NCI-H2081 (cell line): ENCODE measurements at places on chromosomes 2 and 18.
A peak's percentile ranks its signal among the peaks of the same experiment; 100 is the strongest.

DNA sequence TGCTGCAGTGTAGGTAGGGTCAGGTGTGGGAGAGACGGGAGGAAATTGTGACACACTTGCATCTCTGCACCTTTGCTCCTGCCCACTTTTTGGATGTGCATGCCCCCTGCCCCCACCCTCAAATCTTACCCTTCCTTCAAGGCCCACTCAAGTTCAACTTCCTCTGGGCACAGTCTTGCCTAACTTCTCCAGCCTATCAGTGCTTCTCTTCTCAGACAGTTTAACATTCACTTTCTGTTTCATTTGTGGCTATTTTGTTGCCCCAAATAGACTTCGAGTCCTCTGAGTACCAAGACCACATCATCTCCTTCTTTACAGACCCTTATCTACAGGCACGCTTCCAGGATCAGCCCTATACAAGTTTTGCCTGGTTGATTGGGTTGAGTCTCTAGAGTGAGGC is 2.7 kb downstream of the ST8SIA5 start:
- no peak for DNase-seq

DNA sequence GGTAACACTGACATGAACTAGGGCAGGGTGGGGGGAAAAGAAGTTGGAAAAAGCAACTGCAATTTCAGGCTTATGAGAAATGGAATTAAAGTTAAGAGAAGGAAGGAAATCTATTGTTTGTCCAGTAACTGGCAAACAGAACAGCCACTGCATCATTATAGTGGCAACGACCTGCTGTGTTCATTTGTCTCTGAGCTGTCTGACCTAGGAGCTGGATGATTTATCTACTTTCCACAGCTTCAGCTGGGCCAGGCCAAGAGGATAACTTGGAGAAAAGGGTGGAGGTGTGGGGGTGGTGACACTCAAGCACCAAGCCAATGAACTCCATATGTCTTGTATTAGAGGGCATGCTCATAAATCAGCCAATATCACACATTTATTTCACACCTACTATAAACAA is 291.5 kb upstream of the KLHL29 start:
- DNase-seq = peak; percentile 59

GRCh38 chr2:70083344-70084156 is 3.7 kb upstream of the PCBP1 start:
- no peak for DNase-seq

- DNase-seq = no peak
Observed at GRCh38 chr2:225667445-225667844, 267.9 kb downstream of the NYAP2 start.

GRCh38 chr2:117555965-117556364 is 258.5 kb upstream of the DDX18 start:
- peak; percentile 78 for DNase-seq

- DNase-seq = no peak
Observed at GRCh38 chr2:98923244-98923940, 12.6 kb downstream of the CRACDL start.

- DNase-seq = no peak
Observed at GRCh38 chr2:152051436-152051835, 47.4 kb downstream of the CACNB4 start.

GRCh38 chr18:37230768-37231167 is 334.8 kb downstream of the CELF4 start:
- no peak for DNase-seq

DNA sequence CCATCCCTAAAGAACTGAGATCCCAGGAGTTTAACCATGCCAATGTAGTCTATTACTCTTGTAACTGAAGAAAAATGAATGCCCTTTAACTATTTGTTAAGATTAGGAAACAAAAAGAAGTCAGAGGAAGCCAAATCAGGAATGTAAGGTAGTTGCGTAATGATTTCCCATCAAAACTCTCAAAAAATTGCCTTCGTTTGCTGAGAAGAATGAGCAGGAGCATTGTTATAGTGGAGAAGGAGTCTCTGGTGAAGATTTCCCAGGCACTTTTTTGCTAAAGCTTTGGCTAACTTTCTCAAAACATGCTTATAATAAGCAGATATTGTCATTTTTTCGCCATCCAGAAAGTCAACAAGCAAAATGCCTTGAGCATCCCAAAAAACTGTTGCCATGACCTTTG is 224.0 kb upstream of the SIX2 start:
- no peak for DNase-seq

DNA sequence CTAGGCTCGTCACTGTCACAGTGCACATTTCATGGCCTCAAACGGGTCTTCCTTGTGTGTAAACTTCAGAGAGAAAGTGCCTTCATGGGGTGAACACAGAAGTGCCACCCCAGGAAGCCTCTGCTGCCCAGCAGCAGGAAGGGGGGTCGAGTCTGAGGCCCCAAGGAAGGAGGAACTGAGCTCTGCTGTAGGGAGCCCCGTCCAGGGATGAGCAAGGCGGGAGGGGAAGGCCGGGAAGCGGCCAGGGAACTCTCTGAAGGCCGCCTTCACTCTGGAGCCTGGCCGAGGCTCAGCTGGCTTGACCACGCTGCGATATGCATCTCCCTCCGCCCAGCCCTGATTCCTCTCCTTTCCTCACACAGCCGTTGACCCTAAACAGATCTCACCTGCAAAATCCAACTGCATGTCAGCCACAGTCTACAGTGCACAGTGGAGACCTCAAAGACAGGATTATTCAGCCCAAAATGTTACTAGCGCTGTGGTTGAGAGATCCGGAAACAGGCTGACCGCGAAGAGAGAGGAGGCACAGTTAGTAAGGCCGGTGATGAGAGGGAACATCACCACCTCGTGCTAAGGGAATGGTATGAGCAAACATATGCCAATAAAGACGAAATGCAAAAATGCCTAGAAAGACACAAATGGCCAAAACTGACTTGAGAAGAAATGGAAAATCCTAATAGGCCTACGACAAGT is 34.2 kb upstream of the CTDP1 start:
- no peak for DNase-seq

DNA sequence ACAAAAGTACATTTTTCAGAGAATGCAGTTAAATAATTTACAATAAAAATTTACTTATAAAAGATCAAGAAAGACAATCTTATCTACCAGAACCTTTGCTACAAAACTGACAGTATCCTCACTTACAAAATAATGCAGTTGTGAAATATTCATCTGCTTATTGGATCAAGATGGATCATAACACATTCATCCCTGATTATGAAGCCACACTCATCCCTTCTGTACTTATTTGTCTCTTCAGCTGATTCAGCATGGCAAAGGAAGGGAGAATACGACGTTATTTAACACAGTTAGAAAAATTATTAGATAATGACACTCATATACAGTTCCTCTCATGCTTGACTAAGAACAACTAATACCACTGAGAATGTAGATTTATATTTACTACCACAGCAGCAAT is 46.4 kb downstream of the TCF4 start:
- no peak for DNase-seq

- no peak for DNase-seq
Observed at GRCh38 chr2:162072976-162073887, 783 bp downstream of the DPP4 start.

DNA sequence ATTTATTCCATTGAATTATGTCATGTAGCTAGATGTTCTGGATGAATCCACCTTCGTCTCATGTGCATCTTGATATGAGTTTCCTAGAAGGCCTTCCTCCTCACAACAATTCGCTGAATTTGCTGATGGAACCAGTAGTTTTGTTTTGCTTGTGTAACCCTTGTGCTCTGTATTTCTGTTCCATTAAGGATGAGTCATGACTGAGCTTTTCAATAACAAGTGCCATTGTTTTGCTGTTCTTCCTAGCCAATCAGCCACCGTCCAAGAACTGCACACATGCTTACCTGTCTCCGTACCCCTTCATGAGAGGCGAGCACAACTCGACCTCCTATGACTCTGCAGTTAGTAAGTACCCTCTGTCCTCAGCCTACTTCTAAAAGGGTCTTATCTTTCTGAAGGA is 2.3 kb downstream of the TMEM182 start:
- DNase-seq = no peak

GRCh38 chr18:74682141-74682990 is 84.7 kb downstream of the ZNF407 start:
- no peak for DNase-seq

GRCh38 chr18:22504251-22505030 is 86.7 kb upstream of the CTAGE1 start:
- no peak for DNase-seq

DNA sequence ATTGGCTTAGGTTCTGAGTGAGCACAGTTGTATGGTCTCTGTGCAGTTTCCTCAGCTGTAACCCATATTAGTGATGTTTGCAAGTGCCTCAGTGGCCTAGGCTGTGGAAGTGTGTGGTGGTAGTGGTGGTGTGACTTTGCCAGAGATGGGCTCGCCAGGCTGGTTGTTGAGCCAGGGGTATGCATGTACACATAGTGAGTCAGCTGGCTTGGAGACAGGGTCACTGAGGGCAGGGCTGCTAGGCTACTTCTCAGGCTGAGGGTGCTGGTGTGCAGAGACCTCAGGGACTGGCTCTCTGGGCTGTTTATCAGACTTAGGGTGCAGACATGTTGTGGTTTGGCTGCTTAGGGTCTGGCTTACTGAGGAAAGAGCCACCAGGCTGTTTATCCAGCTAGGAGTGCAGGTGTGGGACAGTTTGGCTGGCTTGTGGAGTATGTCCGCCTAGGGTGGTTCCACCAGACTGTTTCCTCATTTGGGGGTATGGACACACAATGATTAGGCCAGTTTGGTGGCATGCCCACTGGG is 15.0 kb downstream of the APLF start:
- no peak for DNase-seq

DNA sequence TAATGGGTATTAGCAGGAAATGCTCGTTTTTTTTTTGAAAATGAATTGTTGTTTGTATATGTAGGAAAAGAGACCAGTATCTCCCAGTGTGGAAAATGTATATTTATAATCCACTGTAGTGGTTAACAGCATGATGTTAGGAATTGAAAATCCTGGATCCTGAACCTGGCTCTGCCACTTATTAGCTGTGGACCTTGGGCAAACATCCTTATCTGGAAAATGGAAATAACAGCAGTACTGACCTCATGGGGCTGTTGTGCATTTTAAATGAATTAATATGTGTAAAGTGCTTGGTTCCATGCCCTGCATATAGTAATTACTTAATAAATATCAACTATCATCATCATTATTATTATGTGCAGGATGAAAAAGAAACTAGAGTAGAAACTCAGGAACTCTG is 251.3 kb downstream of the CDCA7 start:
- DNase-seq = no peak

- DNase-seq = no peak
Observed at GRCh38 chr18:32379891-32380290, 90.8 kb downstream of the GAREM1 start.

DNA sequence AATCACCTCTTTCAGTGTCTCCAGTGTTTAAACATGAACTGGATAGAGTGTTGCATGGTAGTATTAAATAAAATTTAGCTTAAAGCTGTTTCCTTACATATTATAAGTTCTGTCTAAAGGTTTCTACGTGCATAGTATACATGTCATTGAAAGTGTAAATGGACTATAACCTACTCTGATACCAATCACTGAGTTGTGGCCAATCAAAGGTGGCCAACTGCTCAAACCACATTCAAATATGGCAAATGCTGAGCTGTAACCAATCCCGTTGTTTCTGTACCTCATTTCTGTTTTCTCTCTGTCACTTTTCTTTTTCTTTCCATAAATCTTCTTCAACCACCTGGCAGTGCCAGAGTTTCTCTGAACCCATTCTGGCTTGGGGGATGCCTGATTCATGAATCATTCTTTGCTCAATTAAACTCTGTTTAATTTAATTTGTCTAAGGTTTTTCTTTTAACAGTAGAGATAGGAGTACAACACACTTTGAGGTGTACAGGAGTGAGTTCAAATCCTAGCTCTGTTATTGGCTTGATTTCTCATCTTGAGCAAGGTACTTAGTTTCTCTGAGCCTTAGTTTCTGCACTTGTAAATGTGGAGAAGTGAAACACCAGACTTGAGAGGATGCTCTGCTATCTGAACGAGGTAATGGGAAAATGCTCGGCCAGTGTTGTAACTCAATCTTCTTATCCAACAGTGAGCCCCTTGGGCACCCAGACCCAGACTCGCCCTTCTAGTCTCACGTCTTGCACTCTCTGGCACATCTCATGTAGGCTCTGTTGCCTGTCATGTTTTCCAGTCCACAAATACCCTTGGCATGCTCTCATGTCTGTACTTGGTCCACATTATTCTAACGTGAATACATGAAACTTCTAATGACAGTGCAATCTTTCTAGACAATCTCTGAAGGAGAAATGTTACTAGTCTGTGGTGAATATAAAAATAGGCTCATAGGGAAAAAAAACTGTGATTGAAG is 228.0 kb downstream of the PIK3C3 start:
- no peak for DNase-seq

- no peak for DNase-seq
Observed at GRCh38 chr2:236551471-236552211, 18.0 kb upstream of the ACKR3 start.

DNA sequence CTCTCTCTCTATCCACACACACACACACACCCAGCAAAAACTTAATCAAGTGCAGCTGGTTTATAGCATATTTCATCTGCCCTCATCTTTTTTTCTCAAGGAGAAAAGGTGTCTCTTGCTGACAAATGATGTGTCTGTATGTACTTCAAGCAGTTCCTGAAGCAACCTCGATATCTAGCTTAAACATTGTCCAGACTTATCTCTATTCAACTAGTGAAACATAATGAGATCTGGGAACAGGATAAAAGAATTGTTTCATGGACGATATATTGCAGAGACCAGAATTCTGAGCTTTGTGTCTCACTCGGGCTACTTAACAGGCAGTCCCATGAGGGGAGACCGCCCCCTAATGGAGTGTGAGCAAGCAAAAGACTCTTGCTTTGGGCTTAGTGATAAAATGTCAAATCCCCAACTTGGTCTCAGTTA is 929.2 kb upstream of the SOX11 start:
- peak; percentile 76 for DNase-seq

DNA sequence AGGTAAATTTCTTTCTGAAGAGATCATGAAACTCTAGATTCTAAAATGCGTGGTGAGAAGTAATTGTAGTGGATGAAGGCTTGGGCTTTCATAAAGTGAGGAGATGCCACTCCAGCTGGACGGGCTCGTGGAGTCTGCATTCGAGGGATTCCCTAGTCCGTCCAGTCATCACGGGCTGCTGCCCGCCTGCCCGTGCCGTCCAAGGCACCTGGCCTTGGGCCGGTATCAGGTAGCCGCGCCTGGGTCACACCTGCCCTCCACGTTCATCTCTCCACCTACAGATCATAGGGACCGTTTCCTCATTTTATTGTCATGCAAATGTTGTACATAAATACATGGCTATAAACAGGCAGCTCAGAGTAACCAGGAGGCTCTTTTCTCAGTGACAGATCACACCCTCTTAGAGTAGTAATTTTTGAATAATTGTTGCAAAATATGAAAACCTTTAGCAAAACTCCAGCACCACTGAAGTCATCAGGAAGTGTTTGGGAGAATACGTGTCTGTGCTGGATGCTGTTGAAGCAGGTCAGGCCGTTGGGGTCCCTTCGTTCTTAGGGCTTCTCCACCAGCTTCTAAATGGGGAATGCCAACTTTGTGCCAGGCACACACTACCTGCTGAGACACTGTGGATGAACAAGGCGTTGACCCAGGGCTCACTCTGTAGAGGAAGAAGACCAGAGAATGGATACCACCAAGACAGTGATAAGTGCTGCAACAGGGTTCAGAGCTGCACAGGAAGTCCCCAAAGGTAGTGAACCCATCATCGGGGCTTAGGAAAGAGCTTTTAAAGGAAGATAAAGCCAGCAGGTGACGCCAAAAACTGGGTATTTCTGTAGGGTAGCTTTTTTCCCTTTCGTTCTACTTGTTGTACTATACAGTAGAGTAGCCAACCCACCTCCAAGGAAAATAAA is 112.5 kb downstream of the FAM210A start:
- DNase-seq = no peak
